ENCODE measurements at places on chromosomes 1 and 21.

- no peak for DNase-seq
These were observed 273.5 kb downstream of the COL11A1 start for GRCh38 chr1:102834688-102835320.

GRCh38 chr1:99152132-99152531 is 112.2 kb upstream of the PLPPR4 start:
- no peak for DNase-seq

GRCh38 chr1:119467857-119468668 is 38.9 kb upstream of the HSD3B1 start:
- no peak for DNase-seq

DNA sequence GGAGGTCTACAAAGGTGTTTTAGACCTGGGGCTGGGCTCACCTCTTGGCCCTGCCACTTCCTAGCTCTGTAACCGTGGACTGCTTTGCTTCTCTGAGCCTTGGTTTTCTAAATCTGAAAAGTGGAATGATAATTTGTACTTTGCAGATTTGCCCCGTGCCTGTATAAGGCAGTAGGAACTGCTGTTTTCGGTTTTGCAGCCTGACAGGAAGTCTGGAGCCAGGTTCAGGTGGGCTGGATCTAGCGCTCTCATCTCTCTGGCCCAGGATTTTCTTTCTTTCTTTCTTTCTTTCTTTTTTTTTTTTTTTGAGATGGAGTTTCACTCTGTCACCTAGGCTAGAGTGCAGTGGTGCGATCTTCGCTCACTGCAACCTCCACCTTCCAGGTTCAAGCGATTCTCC is 17.2 kb downstream of the IFNAR2 start:
- no peak for DNase-seq
